ENCODE measurements at places on chromosomes 2 and 18.

- no peak for DNase-seq
Measured at GRCh38 chr2:25977768-25978167, 4.5 kb downstream of the KIF3C start.

DNA sequence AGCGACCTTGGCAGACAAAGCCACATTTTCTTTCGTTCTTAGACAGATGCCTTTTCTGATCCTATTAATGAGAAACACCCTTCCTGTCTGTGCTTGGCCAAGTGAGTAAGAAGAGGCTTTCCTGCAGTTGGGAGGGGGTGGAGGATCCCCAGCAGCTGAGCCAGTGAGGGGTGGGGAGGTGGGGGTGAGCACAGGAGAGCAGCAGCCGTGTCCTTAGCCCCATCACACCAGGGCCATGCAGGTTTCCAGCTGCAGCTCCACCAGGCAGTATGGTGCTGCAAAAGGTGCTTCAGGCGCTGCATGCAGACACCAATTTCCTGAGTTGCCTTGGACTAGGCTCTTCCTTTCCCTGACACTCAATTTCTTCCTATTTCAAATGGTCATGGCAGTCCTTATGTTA, 123.3 kb upstream of the SIX2 start:
- no peak for DNase-seq

DNA sequence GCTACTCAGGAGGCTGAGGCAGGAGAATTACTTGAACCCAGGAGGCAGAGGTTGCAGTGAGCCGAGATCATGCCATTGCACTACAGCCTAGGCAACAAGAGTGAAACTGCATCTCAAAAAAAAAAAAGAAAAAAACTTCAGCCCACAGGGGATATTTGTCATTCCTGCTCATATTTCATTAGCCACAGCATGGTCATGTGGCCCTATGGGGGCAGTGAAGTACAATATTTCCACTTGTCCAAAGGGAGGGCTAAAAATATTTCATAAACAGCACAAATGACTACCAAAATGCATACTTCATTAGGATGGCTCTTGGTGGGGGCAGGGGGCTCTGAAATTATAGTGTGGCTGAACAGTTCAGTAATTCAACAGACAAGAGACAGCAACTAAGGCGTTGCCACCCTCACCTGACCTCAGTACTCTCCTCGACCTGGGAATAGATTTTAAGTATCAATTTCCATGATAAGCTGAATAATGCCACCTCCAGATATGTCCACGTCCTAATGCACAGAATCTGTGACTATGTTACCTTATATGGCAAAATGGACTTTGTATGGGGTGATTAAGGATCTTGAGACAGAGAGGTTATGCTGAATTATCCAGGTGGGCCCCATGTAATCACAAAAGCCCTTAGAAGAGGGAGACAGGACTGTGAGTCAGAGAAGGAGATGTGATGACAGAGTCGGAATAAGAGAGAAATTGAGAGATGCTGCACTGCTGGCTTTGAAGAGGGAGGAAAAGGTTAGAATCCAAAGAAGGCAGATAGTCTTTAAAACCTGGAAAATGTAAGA, 158.2 kb upstream of the CRIM1 start:
- DNase-seq, result no peak

- DNase-seq, result no peak
Measured at GRCh38 chr2:104825124-104825865, 28.6 kb upstream of the POU3F3 start.

DNA sequence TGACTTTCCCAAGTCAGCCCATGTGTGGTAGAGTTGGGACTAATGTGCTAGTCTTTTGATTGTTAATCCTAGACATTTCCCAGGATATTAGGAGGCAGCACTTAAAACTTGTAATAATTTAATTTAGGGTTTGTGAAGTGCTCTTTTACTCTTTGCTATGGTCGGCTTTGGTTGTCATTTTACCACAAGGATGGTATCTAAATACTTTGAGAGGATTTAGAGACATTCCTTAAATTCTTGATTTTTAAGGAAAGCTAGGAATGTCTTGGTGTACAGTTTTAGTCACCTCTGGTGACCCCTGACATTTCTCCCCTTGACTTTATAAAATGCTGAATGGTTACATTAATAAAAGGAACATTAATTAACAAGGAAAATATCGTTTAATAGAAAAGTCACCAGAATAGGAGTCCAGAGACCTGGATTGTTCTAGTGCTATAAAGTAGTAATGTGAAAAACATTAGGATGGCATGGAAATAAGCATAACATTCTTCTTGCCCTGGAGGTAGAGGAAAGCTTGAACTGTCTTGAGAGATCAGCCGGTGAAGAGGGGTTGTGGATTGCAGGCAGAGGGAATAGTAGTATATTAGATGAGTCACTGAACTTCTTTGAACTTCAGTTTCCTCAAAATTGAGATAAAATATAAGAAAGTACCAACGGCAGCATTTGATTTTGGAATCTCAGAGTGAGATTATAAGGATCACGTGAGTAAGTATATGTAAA, 209.2 kb downstream of the MCFD2 start:
- DNase-seq, result no peak

DNA sequence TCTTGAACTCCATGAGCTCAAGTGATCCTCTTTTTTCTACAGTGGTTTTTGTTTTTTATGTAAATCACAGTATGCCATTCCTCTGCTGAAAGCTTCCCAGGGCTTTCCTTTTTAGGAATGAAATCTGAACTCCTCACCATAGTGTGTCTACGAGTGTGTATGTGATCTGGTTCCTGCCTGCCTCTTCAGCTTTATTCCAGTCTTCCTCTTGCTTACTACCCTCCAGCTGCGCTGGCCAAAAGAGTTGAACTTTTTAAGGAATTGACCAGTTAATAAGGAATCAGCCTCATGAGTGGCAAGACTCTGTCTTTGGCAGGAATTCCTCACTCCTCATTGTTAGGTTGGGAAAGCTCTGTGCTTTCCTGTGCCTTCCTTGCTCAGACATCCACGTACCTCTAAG, 4.0 kb downstream of the CCT7 start:
- DNase-seq, result no peak

GRCh38 chr2:105744909-105745853, at the start of gene NCK2:
Gene NCK2 (plus strand): TSS chr2:105744912. CDS start chr2:105855064, 110,152 bp downstream.
- DNase-seq, result no peak

DNA sequence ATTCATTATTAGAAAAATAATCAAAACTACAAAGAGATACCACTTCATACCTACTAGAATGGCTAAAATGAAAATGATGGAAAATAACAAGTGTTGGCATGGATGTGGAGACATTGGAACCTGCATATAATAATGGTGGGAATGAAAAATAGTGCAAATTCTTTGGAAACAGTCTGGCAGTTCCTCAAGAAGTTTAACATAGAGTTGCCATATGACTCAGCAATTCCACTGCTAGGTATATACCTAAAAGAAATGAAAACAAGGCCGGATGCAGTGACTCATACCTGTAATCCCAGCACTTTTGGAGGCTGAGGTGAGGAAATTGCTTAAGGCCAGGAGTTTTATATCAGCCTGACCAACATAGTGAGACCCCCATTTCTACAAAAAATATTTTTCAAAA, 41.6 kb upstream of the ACYP2 start:
- no peak for DNase-seq

DNA sequence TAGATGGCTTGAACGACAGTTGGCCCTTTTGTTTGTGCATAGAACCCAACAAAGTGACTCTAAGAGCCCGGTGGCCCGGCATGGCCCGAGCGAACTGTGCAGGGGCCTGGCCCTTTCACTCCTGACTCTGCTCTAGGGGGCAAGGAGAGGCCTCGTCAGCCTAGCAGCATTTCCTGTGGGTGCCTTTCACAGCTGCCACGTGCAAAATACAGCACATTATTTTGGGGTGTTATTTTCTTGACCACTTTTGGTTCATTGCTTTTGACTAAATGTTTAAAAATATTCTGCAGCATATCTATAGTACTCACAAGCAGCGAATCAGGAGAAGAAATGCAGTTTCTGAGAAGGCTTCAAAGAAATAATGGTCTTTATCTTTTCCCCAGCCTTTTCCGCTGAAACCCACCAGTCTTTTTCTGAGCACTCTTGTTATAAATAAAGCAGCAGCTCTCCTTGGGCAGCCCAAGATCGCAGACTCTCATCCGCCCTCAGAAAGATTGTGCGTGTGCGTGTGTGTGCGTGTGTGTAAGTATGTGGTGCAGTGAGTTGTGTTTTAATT, 31.3 kb downstream of the DGKD start:
- DNase-seq, result no peak
